ENCODE measurements at places on chromosomes 16 and 17. TPM values are rescaled to one million over a fixed set of nuclear protein-coding genes. Genes with fewer than 3 reads are reported as not detected.

- H3K4me1 ChIP-seq: peaks cover 7% of the 10 kb centered on the region
- DNase-seq: no peak
- no peak overlapping the region for H3K4me3 ChIP-seq
- H3K36me3 ChIP-seq: no peaks in the 10 kb centered on the region
- H3K27me3 ChIP-seq: peaks cover 37% of the 10 kb centered on the region
These were observed 6.1 kb downstream of the ARHGAP27 start for GRCh38 chr17:45426561-45426960.

GRCh38 chr16:4882000-4882632, 34.8 kb downstream of the UBN1 start:
- peaks cover 9% of the 10 kb centered on the region for H3K4me1 ChIP-seq
- no peak overlapping the region for H3K4me3 ChIP-seq
- no peaks in the 10 kb centered on the region for H3K27me3 ChIP-seq
- no peak for DNase-seq
- peaks cover 96% of the 10 kb centered on the region for H3K36me3 ChIP-seq

DNA sequence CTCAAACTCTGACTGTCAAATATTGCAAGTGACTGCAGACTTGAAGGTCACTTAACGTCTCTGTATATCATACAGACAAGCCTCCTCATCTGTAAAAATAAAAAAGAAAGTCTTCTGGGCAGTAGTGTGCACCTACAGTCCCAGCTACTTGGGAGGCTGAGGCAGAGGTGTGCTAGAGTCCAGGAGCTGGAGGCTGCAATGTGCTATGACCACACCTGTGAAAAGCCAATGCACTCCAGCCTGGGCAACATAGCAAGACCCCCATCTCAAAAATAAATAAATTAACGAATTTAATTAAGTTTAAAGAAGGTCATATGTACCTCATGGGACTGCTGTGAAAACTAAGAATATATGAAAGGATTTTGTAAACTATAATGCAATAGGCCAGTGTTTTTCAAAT, 35.0 kb upstream of the C17orf78 start:
- no peaks in the 10 kb centered on the region for H3K4me1 ChIP-seq
- peaks cover 5% of the 10 kb centered on the region for H3K36me3 ChIP-seq
- H3K27ac ChIP-seq: no peak overlapping the region

- H3K4me1 ChIP-seq: peaks cover 10% of the 10 kb centered on the region
- no peak overlapping the region for H3K27ac ChIP-seq
- no peak for DNase-seq
These were observed 7.7 kb downstream of the HOXB4 start for GRCh38 chr17:48570325-48571023.

DNA sequence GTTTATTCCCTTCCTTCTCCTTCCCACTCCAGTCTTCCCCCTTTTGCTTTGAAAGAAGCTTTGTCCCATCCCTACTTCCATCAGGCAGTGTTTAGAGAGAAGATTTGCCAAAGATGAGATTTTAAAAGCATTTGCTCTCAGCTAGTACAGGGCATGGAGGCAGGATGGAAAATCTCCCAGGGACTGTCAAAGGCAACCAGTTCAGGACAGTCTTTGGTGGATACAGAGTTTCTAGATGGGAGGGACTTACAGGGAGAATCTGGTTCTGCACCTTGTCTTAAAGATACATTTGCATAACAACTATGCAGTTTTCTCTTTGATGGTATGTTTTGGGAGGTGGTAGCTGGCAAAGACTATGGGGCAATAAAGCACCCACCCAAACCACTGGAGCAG, 26.2 kb downstream of the CHD9 start:
- no peaks in the 10 kb centered on the region for H3K36me3 ChIP-seq
- no peak overlapping the region for H3K4me3 ChIP-seq
- H3K4me1 ChIP-seq: peaks cover 14% of the 10 kb centered on the region
- H3K27ac ChIP-seq: no peak overlapping the region
- no peak for DNase-seq

- H3K36me3 ChIP-seq: no peaks in the 10 kb centered on the region
- no peak overlapping the region for H3K4me3 ChIP-seq
- H3K4me1 ChIP-seq: no peaks in the 10 kb centered on the region
- no peaks in the 10 kb centered on the region for H3K27me3 ChIP-seq
These were observed 350.1 kb upstream of the KIF2B start for GRCh38 chr17:53472586-53472985.

- no peak overlapping the region for H3K4me3 ChIP-seq
- DNase-seq: no peak
These were observed 2.0 kb downstream of the ROGDI start for GRCh38 chr16:4800290-4801041.

- no peak overlapping the region for H3K27ac ChIP-seq
- H3K27me3 ChIP-seq: peaks cover 15% of the 10 kb centered on the region
- no peak overlapping the region for H3K4me3 ChIP-seq
- H3K36me3 ChIP-seq: no peaks in the 10 kb centered on the region
- peaks cover 11% of the 10 kb centered on the region for H3K4me1 ChIP-seq
These were observed 2.9 kb downstream of the PHOSPHO1 start for GRCh38 chr17:49227436-49228261.

- no peak overlapping the region for H3K4me3 ChIP-seq
- no peak overlapping the region for H3K27ac ChIP-seq
- DNase-seq: no peak
- 0 out of 2 replicates have a peak, but pooled peaks cover 3% of the 10 kb centered on the region for H3K27me3 ChIP-seq
- no peaks in the 10 kb centered on the region for H3K4me1 ChIP-seq
These were observed 4.4 kb downstream of the PDIA2 start for GRCh38 chr16:287298-287811.

DNA sequence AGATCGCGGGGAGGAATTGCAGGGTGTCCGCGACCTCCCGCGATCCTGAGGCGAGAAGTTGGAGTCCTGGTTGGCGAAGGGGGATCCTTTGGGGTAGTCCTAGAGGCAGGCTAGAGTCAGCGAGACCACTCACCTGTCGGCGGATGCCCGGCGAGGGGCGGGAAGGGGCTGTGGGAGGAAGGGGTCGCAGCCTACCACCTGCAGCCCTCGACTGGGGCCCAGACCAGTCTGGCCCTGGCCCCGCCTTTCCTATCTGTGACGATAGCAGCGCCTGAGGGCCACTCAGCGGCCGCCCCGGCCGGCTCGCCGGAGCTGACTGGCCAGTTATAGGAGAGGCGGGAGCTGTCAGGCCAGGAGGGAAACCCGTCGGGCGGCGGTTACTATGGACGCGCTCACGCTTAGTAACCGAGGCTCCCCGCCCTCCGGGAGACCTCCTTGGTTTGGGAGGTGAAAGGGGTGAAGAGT, at the start of gene TEKT3:
TEKT3 (minus strand) TSS at position 213 of the 465 bp plus-strand sequence. CDS start 10,012 bp downstream, outside the sequence.
- H3K27ac ChIP-seq: no peak within 1 kb of the TSS
- DNase-seq: peak; percentile 58
- no peaks in the 10 kb centered on the region for H3K27me3 ChIP-seq
- H3K4me1 ChIP-seq: peaks cover 6% of the 10 kb centered on the region
- H3K4me3 ChIP-seq: peak within 1 kb of the TSS; percentile 43
- no peaks in the 10 kb centered on the region for H3K36me3 ChIP-seq

- H3K27me3 ChIP-seq: no peaks in the 10 kb centered on the region
- no peak for DNase-seq
- H3K4me3 ChIP-seq: no peak overlapping the region
- peaks cover 12% of the 10 kb centered on the region for H3K4me1 ChIP-seq
- H3K36me3 ChIP-seq: no peaks in the 10 kb centered on the region
These were observed 656 bp downstream of the VMO1 start for GRCh38 chr17:4785311-4786105.

DNA sequence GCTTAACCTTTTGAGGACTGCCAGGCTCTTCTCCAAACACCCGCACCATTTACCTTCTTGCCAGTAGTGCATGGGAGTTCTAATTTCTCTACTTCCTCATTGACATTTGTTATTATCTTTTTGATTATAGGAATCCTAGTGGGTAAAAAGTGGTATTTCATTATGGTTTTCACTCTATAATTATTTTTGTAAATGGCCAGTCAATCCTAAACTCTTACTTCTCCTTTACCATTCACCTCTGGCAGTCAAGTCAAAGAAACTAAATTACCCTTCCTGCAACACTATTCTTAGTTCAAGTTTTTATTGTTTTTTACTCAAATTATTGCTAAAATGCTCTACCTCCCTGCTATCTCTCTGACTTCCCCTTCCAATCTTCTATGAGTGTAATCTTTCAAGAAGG, 29.8 kb upstream of the ANKFY1 start:
- H3K27me3 ChIP-seq: no peaks in the 10 kb centered on the region
- H3K36me3 ChIP-seq: peaks cover 24% of the 10 kb centered on the region
- H3K27ac ChIP-seq: no peak overlapping the region
- H3K4me1 ChIP-seq: peaks cover 12% of the 10 kb centered on the region
- no peak for DNase-seq

- no peak overlapping the region for H3K27ac ChIP-seq
- no peaks in the 10 kb centered on the region for H3K36me3 ChIP-seq
- H3K4me3 ChIP-seq: no peak overlapping the region
- H3K4me1 ChIP-seq: no peaks in the 10 kb centered on the region
- no peaks in the 10 kb centered on the region for H3K27me3 ChIP-seq
These were observed 9.3 kb downstream of the PDZD9 start for GRCh38 chr16:21991621-21992020.

- no peaks in the 10 kb centered on the region for H3K27me3 ChIP-seq
- H3K27ac ChIP-seq: no peak overlapping the region
- H3K4me1 ChIP-seq: peaks cover 8% of the 10 kb centered on the region
- H3K36me3 ChIP-seq: peaks cover 3% of the 10 kb centered on the region
- no peak overlapping the region for H3K4me3 ChIP-seq
These were observed 145.3 kb downstream of the SPECC1 start for GRCh38 chr17:20154286-20155000.

GRCh38 chr17:58452738-58453137, 35.4 kb upstream of the RNF43 start:
- H3K4me3 ChIP-seq: no peak overlapping the region
- peaks cover 8% of the 10 kb centered on the region for H3K27me3 ChIP-seq
- H3K27ac ChIP-seq: no peak overlapping the region
- H3K4me1 ChIP-seq: no peaks in the 10 kb centered on the region
- no peaks in the 10 kb centered on the region for H3K36me3 ChIP-seq

DNA sequence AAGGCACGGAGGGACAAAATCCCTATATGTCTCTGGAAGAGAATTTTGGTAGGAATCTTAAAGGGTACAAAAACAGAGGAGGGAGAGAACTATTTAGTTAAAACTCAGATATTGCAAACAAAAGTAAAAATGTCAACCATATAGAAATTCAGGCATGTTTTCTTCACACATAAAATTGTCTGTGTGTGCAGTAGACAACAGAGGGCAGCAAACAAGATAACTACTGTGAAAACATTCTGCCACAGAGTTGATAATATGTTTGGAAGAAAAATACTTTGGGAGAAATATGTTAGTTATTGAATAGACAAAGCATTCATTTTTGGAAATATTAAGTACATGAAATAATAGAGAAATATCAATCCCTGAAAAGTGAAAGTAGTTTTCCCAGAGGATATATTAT, 56.2 kb downstream of the SNX11 start:
- no peak for DNase-seq
- H3K27ac ChIP-seq: no peak overlapping the region
- H3K4me3 ChIP-seq: no peak overlapping the region
- H3K27me3 ChIP-seq: no peaks in the 10 kb centered on the region
- peaks cover 18% of the 10 kb centered on the region for H3K4me1 ChIP-seq
- H3K36me3 ChIP-seq: no peaks in the 10 kb centered on the region

- H3K4me3 ChIP-seq: no peak overlapping the region
- DNase-seq: peak; percentile 98
- H3K27me3 ChIP-seq: no peaks in the 10 kb centered on the region
- peaks cover 29% of the 10 kb centered on the region for H3K36me3 ChIP-seq
These were observed 12.0 kb downstream of the PGS1 start for GRCh38 chr17:78390241-78391050.

DNA sequence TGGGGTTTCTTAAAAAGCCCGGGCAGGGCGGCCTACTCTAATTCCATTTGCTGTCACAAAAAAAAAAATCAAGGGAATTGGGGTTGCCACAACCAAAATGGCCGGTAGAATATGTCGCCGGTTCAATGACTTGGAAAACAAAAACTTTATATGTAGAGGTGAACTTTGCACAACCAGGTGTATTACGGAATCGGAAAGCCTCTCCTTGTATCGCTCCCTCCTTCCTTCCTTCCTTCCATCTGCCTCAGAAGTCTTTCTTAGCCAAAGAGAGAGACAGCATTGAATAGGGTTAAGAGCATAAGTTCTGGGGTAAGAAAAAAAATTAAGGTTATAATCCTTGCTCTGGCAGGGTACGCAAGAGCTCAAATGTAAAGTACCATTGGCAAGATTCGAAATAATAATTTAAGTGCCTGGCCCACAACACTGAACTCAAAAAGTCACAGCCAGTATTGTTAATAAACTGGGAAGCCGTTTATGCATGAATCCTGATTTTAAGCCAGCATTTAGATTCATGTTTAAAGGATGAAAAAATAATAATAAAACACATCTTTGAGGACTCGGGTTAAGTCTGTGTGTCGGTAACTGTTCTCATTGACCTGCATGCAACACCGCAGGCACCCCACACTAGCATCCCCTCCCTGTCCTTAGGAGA, 522 bp upstream of the GLG1 start:
- H3K4me3 ChIP-seq: peak overlapping the region; percentile 78
- H3K4me1 ChIP-seq: peaks cover 26% of the 10 kb centered on the region
- peak overlapping the region; percentile 64 for H3K27ac ChIP-seq
- DNase-seq: no peak
- no peaks in the 10 kb centered on the region for H3K27me3 ChIP-seq

DNA sequence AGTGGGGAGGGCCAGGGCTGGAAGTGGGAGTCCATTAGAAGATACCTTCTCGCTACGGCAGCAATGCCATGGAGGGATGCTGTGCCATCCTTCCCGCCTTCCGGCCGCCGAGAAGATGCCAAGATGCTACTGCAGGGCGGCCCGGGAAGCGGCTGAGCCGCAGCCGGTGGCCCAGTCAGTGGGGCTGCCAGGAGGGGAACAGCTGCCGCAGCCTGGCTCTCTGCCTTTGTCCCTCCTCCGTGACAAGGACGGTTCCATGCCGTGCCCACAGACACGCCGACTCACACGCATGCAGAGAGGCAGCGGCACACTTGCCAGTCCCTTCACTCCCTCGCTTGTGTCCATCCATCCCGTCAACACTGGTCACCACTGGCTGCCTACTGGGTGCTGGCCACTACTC, 20.2 kb upstream of the NCBP3 start:
- no peak for DNase-seq
- no peak overlapping the region for H3K4me3 ChIP-seq
- peaks cover 6% of the 10 kb centered on the region for H3K4me1 ChIP-seq
- H3K27me3 ChIP-seq: no peaks in the 10 kb centered on the region
- peaks cover 69% of the 10 kb centered on the region for H3K36me3 ChIP-seq
- H3K27ac ChIP-seq: no peak overlapping the region

RAB37 gene
- 1.6 TPM for total RNA-seq

PRR35 gene
- not detected for total RNA-seq

ERBB2 gene
- 26.8 TPM for total RNA-seq

ENPP7 gene
- not detected for total RNA-seq

EXOC3L1 gene
- total RNA-seq: not detected

All from SJSA1 (cell line).